ENCODE measurements at places on chromosomes 4 and X.
A peak's percentile ranks its signal among the peaks of the same experiment; 100 is the strongest.

DNA sequence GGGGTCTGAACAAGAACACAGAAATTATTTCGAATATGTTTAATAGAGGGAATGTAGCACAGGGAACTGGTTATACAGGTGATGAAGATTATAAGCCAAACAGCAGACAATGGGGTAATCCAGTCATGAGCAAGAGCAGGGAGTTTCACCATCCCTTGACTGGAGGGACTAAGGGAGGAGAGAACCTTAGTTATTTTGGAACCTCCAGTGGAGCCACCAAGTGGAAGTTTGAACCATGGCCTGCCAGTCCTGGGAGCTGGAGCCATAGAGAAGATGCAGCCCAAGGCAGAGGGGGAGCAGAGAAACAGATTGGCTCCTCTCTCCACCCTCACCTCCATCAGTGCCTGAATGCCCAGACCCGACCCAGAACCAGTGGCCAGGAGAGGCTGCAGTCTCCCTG is 264.6 kb upstream of the RASGEF1B start:
- no peak for DNase-seq

DNA sequence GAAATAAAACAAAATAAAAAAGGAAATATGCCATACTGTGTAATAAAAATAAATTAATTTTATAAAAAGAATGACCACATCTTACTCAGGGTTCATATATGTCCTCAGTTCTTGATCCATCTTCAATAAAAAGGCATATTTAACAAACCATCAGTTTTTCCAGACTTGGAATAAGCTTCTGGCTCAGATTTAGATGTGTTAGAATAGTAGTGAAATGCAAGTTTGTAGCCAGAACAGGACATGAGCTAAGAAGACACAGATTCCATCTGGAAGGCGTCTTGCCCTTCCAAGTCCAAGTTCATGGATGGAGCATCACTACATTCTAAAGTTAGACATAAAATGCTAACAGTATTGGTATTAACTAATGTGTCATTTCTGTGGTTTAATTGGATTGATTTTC is 10.3 kb upstream of the LSM6 start:
- DNase-seq: no peak

GRCh38 chr4:74095482-74095881 is 3.5 kb downstream of the CXCL2 start:
- no peak for DNase-seq

GRCh38 chr4:156512622-156513021 is 459.0 kb downstream of the PDGFC start:
- no peak for DNase-seq

DNA sequence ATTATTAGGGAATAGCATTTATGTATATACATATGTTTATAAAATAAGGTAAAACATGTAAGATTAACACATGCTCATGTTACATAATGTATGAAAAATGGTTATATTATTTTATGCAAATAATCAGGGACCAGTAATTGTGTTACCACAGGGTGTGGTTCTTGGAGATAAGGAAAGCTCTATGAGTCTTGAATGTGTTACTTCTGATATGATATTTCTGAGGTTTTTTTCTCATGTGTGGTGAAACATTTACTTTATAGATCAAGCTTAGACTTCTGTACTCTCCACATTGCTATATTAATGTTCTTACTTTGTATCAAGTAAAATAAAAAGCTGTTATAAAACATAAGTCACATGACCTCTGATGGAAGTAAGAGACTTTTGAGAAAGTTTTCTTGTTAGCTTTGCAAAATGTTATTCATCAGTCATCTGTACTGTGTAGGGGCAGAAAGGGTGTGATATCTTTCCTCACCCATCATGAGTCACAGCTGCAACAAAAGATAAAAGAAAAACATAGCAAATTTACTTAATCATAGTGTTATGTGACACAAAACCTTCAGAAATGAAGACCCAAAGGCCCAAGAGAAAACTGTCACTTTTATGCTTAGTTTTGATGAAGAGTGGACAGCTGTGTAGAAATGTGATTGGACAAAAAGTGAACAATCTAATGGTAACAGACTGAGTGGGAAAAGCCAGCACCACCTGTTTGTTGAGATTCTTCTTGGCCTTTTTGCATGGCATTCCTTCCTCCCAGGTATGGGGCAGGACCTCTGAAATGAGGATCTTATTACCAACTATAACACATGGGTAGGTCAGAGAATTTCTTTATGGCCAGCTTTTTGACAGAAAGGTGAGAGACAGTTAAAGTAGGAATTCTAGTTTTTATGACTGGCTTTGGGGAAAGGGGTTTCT is 632.3 kb downstream of the PDHA2 start:
- no peak for DNase-seq

GRCh38 chr4:153555730-153556434 is 89.7 kb downstream of the TMEM131L start:
- no peak for DNase-seq

DNA sequence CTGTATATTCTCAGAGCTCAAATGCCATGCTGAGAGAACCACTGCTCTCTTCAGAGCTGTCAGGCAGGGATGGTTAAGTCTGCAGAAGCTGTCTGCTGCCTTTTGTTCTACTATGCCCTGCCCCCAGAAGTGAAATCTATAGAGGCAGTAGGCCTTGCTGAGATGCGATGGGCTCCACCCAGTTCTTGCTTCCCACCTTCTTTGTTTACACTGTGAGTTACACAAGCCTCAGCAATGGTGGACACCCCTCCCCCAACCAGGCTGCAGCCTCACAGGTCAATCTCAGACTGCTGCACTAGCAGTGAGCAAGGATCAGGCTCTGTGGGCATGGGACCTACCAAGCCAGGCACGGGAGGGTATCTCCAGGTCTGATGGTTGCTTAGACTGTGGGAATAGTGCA is 271.6 kb downstream of the CENPC start:
- no peak for DNase-seq

DNA sequence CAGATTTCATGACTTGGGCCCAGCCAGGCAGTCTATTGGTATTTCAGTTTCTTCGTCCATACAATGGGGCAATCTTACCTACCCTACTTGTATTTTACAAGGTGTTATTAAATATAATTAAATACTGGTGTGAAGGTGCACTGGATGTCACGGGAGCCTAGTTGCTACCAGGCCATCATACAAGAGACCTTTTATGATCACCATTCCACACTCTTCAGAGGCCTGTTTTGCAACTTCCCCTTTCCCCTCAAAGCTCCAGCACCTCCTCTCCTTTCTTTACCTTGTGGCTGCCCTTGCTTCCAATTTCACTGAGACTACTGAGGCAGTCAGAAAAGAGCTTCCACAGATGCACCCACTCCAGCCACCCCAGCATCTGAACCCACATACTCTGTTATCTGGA is 93.8 kb upstream of the HELT start:
- DNase-seq: no peak

GRCh38 chr4:147515220-147515936 is 34.5 kb downstream of the EDNRA start:
- DNase-seq: no peak

GRCh38 chr4:183324619-183325018 is 2.4 kb upstream of the CLDN24 start:
- DNase-seq: no peak

- DNase-seq: no peak
Observed at GRCh38 chr4:100290585-100290984, 100.3 kb upstream of the DDIT4L start.

GRCh38 chrX:73855546-73855945 is 292.5 kb downstream of the CHIC1 start:
- DNase-seq: peak; percentile 12

DNA sequence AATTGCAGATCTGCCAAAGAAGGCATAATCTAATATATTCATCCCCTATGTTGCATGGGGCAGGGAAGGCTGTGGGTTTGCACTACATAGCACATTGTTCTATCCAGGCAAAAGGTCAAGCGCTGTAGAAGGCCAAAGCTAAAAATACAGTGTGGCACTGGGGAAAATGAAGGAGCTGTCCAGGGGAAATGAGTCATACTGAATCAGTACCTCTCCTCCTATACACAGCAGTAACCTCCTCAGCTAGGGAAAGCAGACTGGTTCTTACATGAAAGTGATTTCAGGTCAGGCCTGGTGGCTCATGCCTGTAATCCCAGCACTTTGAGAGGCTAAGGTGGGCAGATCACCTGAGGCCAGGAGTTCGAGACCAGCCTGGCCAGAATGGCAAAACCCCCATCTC is 31.0 kb upstream of the SLC25A4 start:
- no peak for DNase-seq

GRCh38 chr4:106160560-106160959 is 155.4 kb downstream of the TBCK start:
- no peak for DNase-seq

DNA sequence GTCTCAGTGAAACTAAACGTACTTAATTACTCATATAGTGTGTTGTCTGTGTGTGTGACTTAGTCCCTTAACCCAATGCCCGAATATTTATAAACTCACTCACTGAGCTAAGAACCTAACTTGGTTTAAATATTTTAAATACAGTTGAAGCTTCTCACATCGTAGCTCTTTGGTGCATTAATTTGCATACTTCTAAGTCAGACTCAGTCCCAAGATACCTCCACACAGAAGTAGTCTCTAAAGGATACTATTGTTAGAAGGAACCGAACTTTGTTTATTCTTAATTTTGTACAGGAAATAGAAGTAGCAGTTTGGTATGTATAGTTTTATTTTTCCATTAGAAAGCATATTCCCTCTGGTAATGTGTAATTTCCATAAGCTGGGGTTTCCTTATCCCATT is 54.0 kb upstream of the NKAP start:
- no peak for DNase-seq

GRCh38 chr4:32771491-32771890 is 2051.3 kb downstream of the PCDH7 start:
- no peak for DNase-seq

GRCh38 chrX:68847172-68847571 is 18.4 kb downstream of the EFNB1 start:
- no peak for DNase-seq

- no peak for DNase-seq
Observed at GRCh38 chr4:183876268-183876934, 28.7 kb upstream of the STOX2 start.

DNA sequence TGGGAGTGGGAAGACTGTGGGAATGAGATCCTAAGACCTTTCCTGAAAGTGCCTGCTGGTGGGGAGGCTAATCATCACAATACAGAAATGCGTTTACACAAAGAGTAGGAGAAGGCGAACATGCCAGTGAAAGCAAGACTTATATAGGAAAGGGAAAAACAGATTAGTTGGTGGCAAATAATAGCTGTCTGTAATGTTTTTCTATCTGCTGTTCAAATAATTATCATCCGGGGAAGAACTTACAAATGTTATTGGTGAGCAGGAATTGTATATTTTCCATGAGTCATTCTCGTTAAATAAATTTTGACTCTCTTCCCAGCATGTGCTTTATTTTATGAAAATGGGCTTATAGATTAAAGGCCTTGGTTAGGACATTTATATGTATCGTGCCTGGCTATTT is 196.5 kb downstream of the ARHGAP10 start:
- DNase-seq: no peak

GRCh38 chr4:104128850-104129213 is 365.9 kb downstream of the CXXC4 start:
- no peak for DNase-seq

DNA sequence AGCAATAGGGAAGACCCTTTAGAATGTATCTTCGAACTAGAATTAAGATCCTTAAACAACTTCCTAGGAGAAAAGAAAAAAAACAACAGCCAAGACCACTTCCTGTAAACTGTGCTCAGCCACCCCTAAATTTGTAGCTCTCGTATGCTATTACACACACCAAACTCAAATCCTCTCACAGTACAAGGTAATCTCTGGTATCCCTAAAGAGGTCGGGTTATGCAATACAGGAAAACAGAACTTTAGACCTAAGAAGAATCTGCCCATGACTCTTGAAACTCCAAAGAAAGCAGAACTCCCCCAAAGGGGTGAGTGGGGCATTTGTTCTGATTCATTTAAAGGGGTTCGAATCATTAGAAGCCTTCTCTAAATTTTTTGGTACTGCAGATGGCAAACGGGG is 170.9 kb upstream of the CASK start:
- DNase-seq: no peak

DNA sequence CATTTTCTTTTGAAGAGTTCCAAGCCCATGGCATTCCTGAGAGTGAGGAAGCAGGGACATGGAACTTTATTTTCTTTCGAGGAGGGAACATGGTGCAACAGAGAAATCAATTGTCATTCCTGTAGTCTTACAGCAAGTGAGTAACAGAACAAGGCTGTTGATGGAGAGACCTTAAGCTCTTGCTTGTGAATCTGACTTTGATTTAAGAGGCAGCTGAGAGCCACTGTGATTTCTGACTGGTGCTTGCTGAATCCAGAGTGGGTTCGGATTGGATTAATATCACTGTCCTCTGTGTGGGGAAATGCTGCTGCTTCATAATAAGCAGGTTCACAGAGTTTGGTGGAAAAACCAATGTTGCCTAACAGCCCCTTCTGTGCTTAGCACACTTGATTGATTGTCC is 4.7 kb upstream of the ATP1B4 start:
- DNase-seq: no peak

- DNase-seq: no peak
Observed at GRCh38 chr4:108429662-108430061, 190.7 kb upstream of the RPL34 start.

DNA sequence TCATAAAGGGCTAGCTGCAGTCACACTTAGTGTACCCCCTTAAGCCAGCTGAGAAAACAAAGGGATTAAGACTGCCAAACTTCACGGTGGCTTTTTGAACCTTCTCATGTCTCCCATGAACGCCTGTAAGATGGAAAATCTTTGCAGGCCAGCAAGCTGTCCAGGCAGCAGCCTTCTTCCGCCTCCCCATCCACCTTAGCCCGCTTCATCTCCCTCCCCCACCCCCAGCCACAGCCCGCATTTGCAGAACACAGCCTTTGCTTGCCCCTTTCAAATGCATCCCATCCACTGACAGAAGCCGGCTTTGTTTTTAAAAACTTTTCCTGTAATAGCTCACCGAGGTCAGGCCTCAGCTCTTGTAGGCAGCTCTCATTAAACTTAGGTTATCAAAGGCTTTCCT is 113.8 kb upstream of the FAM9B start:
- no peak for DNase-seq

DNA sequence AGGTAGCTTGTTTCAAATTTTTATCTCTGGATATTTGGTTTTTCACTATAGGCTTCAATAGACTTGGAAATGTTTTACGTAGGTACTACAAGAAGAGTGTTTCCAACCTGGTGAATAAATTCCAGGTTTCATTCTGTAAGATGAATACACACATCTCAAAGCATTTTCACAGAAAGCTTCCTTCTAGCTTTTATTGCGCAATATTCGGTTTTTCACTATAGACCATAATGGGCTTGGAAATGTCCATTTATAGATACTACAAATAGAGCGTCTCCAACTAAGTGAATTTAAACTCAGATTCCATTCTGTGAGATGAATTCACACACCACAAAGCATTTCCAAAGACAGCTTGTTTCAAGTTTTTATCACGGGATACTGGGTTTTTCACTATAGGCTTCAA is 857.7 kb upstream of the HS3ST1 start:
- DNase-seq: no peak

DNA sequence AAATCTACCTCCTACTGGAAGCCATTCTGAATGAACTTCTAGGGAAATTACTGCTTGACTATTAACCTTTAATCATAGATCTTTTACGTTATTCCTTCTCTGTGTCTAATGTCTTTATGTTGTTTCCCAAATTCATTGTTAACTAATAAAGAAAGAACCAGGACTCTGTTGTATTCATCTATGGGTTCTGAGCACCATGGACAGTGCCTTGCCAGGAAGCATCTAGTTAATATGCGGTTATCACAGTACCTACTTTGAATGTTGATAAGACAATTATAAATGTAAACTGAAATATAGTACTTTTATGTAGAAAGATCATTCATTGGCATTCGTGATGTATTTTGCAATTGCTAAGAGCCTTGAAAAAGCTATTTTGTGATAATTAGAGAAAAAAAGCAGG is 23.8 kb downstream of the NWD2 start:
- DNase-seq: no peak
